Inflammatory macrophage treated with lipopolysaccharide for 4 hours (primary cell): ENCODE measurements at places on chromosomes 3 and 15.

DNA sequence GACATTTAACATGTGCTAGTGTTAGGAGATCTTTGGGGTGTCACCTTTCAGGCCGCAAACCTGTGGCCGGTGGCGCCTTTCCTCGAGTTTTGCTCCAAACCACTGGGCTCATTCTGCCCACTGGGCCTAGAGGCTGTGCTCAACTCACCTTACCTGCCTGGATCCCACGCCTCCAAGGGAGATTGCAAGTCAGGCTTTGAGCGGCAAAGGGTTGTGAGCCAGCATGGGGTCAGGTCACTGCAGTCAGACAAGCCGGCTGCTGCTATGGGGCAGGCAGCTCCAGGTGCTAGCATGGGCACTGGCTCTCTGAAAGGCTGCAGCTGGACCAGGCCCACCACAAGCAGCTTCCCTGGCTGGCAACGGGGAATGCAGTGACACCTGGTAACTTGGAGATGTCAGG, 265.5 kb downstream of the ZBBX start:
- no peak for DNase-seq

GRCh38 chr3:54079730-54080325, 42.5 kb upstream of the CACNA2D3 start:
- DNase-seq: no peak

GRCh38 chr15:62706317-62706716, 336.2 kb upstream of the TPM1 start:
- DNase-seq: no peak

DNA sequence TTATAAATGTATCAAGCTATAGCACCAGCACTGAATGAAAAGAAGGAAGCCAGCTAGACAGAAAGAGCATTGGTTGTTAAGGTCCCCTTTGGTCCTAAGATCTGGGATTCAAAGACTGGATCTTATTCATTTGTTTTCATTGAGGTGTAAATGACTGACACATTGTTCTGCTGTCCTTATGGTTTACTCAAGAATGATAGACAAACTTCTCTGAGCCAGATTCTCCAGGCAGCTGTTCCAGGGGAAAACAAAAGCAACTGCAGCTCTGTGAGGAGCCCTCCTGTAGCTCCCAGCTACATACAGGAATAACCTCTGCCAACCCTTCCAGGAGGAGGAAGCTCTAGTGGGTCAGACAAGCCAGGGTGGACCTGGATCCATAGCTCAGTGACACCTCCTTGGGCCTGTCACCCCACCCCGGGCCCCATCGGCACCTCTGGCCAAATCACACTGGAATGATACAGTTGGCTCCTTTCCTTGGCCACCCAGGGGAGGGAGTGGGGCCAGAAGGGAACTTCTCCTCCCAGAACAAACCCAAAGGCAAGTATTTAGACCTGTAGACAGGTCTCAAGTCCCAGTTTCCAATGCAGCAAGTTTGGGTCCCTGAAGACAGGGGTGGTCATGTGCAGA, 57.8 kb downstream of the ZNF621 start:
- no peak for DNase-seq

DNA sequence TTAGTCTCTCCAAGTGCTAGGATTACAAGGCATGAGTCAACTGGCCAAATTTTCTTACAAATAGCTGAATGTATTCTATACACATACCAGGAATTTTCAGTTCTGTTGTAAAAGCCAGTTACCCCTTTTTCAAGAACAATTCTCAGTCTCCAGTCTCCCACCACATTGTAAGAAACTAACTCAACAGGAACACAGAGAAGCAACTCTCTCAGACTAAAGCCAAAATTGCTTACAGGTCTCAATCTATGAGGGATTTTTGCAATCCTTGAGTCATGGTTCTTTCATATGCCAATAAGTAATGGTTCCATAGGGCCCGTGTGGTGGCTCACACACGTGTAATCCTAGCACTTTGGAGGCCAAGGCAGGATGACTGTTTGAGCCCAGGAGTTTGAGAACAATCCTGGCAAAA, 8.5 kb downstream of the IP6K2 start:
- peak; percentile 35 for DNase-seq

DNA sequence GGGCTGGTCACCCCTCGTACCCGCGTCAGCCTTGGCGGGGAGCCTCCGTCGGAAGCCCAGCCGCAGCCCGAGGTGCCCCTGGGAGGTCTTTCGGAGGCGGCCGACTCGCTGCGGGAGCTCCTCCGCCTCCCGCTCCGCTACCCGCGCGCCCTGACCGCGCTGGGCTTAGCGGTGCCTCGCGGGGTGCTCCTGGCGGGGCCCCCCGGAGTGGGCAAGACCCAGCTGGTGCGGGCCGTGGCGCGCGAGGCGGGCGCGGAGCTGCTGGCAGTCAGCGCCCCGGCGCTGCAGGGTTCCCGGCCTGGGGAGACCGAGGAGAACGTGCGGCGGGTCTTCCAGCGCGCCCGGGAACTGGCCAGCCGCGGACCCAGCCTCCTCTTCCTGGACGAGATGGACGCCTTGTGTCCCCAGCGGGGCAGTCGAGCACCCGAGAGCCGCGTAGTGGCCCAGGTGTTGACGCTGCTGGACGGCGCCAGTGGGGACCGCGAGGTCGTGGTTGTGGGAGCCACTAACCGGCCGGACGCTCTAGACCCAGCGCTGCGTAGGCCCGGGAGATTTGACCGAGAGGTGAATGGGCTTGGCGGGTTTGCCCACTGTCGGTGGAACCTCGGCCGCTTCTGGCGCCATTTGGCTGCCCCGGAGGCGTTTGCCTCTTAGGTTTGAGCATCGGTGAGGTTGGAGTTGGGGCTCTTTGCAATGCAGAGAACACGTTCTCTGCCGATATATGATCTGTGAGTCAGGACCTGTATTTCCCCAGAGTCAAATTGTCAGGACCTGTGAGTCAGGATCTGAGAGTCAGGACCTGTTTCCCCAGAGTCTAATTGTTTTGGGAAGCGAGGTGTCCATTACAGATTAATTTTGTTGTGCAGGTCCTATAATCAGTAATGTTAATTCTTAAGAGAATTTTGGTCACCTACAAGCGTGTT, 24.9 kb upstream of the GATM start:
- peak; percentile 66 for DNase-seq

DNA sequence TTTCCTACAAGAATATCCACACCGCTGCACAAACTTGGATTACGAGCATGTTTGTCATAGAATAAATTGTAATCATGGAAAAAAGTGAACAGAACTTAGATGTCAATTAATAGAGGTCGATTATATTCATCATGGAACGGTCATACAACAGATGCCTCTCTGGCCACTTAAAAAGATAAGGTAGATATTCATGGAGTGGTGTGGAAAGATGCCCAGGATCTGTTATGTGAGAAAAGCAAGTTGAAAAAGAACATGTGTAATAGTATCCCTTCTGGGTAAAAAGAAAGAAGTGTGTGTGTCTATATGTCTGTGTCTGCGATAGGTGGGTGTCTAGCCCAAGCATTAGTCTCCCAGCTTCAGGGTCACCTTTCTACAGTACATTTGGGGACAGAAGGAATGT, 113.3 kb downstream of the ANP32A start:
- DNase-seq: no peak

DNA sequence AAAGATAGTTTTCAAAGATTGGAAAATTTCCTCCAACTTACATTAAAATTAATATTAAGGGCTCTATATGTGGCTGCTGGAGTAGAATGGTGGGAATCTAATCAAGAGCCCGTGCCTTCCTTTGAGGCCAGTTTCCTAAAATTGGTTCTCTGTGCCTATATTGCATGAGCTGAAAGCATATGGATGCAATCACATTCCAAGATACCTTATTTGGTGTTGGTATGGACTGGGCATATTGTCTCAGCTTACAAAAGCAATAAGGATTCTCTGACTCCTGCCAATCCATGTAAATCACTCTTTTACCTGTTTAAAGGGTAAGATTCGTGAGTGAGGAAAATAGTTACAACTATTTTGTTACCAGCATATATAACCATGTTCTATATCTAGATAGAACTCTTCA, 111.6 kb downstream of the GREM1 start:
- DNase-seq: no peak

GRCh38 chr3:192915304-192915703, 2.4 kb downstream of the MB21D2 start:
- peak; percentile 31 for DNase-seq

- no peak for DNase-seq
These were observed 19.4 kb downstream of the WWTR1 start for GRCh38 chr3:149638228-149639092.

DNA sequence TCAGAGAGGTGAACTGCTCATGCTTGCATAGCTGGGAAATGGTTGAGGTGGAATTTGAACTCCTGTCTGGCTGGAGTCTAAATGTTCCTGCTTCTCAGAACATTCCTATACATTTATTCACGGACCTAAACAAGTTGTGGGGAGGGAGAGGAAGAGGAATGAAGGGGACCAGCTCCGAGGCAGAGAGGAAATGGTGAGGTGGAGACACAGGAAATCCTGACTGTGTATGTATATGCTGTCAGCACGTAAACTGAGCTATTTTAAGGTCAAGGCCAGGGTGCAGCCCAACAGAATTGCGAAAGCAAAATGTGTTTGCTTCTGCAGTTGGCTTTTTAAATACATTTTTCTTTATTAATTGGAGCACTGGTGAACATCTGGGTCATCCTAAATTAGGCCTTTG, 74.1 kb upstream of the POMGNT2 start:
- DNase-seq: peak; percentile 58

DNA sequence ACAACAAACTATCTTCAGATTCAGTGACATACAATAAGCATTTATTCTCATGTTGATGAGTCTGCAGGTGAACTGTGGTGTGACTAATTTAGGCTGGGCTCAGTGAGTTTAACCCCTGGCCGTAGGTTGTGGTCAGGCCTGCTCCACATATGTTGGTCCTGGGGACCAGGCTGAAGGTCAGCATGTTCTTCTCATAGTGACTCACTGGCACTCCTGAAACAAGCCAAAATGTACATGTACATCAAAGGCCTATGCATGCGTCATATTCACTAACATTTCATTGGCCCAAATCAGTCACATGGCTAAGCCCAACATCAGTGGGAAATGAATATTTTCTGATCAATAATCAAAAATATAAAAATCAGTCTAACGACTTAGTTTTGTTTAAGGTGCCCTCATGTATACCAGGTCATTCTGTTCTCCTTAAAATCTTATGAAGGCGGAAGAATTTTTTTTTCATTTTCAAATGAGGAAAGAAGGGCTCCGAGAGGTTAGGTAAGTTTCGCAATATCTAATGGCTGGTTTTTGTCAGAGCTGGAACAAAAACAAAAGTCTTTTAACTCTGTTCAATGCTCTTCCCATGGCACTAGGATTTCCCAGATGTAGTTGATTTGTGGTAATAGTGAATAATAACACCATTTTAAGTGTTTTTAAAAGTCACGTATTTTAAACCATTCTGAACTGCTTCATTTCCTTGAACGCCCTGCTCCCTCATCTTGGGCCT, 148.5 kb downstream of the MFSD1 start:
- DNase-seq: no peak

- DNase-seq: no peak
These were observed 342.2 kb downstream of the NLGN1 start for GRCh38 chr3:173739726-173740125.
